ENCODE measurements at places on chromosomes 1 and 21. TPM values are rescaled to one million over a fixed set of nuclear protein-coding genes. Genes with fewer than 3 reads are reported as not detected.

DNA sequence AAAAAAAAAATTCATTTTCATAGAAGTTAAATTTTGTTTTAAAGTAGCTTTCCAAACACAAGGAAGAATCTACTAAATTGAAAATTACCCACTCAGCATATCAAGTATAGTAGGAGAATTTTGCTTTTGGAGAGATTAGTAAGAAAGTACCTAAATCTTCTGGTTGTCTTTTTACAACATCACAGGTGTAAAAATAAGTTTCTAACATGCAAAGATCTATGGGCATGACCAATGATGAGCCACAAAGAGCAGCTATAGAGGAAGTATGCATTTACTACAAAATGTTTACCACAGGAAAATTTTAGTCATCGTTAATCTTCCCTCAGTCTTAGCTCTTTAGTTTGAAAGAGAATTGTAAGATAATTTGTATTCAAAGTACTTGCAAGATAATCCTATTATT lies 28.1 kb downstream of the ANGPTL3 start:
- H3K36me3 ChIP-seq = no peaks in the 10 kb centered on the region
- no peak overlapping the region for H3K4me3 ChIP-seq
- H3K4me1 ChIP-seq = peaks cover 13% of the 10 kb centered on the region
- no peak overlapping the region for H3K27ac ChIP-seq
- no peak for DNase-seq
- H3K27me3 ChIP-seq = no peaks in the 10 kb centered on the region

DNA sequence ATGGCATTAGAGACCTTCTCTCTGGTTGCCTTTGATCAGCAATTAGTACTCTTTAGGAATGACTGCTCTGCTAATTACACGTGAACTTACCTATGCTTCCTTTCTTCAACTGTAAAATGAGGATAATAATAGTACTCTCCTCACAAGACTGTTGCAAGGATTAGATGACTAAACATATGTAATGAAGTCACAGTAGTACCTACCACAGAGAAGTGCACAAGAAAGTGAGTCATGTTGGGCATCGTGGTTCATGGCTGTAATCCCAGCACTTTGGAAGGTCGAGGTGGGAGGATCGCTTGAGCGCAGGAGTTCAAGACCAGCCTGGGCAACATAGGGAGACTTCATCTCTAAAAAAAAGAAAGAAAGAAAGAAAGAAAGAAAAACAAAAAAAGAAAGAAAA lies 68.1 kb upstream of the AK4 start:
- H3K4me1 ChIP-seq = no peaks in the 10 kb centered on the region
- no peak overlapping the region for H3K4me3 ChIP-seq
- H3K27ac ChIP-seq = no peak overlapping the region
- H3K27me3 ChIP-seq = no peaks in the 10 kb centered on the region
- no peaks in the 10 kb centered on the region for H3K36me3 ChIP-seq
- no peak for DNase-seq

GRCh38 chr1:46490656-46491442 lies 1.2 kb downstream of the DMBX1 start:
- H3K36me3 ChIP-seq = no peaks in the 10 kb centered on the region
- no peaks in the 10 kb centered on the region for H3K4me1 ChIP-seq
- no peak for DNase-seq
- peaks cover 44% of the 10 kb centered on the region for H3K27me3 ChIP-seq

DNA sequence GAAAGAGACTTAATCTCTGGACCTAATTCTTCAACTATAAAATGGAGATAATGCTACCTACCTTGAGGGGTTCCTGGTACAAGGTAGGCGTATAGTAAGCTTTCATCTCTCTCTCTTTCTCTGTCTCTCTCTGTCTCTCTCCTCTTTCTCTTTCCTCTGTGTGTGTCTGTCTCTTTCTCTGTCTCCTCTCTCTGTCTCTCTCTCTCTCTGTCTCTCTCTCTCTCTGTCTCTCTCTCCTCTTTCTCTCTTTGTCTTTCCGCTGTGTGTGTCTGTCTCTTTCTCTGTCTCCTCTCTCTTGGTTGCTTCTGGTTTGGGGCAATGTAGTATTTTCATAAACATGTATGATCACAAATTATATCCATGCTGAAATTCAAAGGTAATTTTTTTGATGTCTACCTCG lies 76.1 kb upstream of the UBE2U start:
- H3K36me3 ChIP-seq = no peaks in the 10 kb centered on the region
- DNase-seq = no peak
- no peaks in the 10 kb centered on the region for H3K4me1 ChIP-seq
- no peak overlapping the region for H3K4me3 ChIP-seq
- no peak overlapping the region for H3K27ac ChIP-seq

MRPL24 gene
- total RNA-seq = 65.3 TPM

C8B gene
- total RNA-seq = 422 TPM
